ENCODE measurements at places on chromosomes 1 and 21. TPM values are rescaled to one million over a fixed set of nuclear protein-coding genes. Genes with fewer than 3 reads are reported as not detected.

Gene SPSB1
- polyA plus RNA-seq, result 12.9 TPM

DNA sequence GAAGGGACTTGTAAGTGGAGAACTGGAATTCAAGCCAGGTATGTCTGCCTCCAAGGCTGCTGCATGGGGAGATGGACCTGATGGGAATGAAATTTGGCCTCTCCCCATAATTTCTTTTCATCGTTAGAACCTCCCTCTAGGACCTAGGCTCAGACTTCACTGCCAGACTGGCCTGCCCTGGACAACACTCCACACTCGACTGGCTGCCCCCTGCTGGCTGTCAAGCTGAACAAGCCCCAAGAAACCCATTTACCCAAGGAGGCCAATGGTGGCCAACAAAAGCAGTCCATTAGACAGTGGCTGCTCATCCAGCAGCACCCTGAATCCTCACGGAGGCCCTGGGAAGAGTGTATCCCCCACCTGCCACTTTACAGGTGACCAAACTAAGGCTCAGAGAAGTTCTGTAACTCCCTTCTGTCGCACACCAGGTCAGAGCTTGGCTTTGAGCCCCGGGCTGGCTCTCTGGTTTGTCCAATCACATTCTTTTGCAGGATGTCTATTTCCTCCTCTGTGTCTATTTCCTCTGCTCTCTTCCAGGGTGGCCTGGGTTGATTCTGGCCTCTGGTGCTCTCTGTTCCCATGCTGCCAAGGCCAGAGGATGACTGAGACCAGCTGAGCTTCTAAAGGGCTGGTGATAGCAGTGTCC, 3.8 kb downstream of the RNF186 start:
- no peaks in the 10 kb centered on the region for H3K4me1 ChIP-seq
- no peak overlapping the region for H3K27ac ChIP-seq
- H3K27me3 ChIP-seq, result no peaks in the 10 kb centered on the region
- DNase-seq, result peak; percentile 62

GRCh38 chr1:67053535-67053784, 488 bp downstream of the SLC35D1 start:
- no peaks in the 10 kb centered on the region for H3K36me3 ChIP-seq
- H3K27ac ChIP-seq, result peak overlapping the region; percentile 69
- H3K27me3 ChIP-seq, result no peaks in the 10 kb centered on the region
- H3K4me3 ChIP-seq, result peak overlapping the region; percentile 74
- H3K4me1 ChIP-seq, result peaks cover 5% of the 10 kb centered on the region

Gene PROK1
- 4.8 TPM for polyA plus RNA-seq

- no peaks in the 10 kb centered on the region for H3K4me1 ChIP-seq
- H3K4me3 ChIP-seq, result no peak overlapping the region
- H3K36me3 ChIP-seq, result no peaks in the 10 kb centered on the region
- no peaks in the 10 kb centered on the region for H3K27me3 ChIP-seq
Observed at GRCh38 chr21:38343691-38344090, 86.9 kb downstream of the KCNJ15 start.

GRCh38 chr1:228490120-228491078, 3.2 kb downstream of the RNF187 start:
- H3K4me3 ChIP-seq, result no peak overlapping the region
- H3K4me1 ChIP-seq, result peaks cover 48% of the 10 kb centered on the region
- H3K27ac ChIP-seq, result no peak overlapping the region
- no peaks in the 10 kb centered on the region for H3K36me3 ChIP-seq
- peak; percentile 72 for DNase-seq

Gene CCT8
- 210 TPM for polyA plus RNA-seq

GRCh38 chr21:18041012-18041411, 203.6 kb upstream of the CHODL start:
- H3K36me3 ChIP-seq, result no peaks in the 10 kb centered on the region
- H3K27ac ChIP-seq, result no peak overlapping the region
- H3K4me1 ChIP-seq, result no peaks in the 10 kb centered on the region
- H3K27me3 ChIP-seq, result no peaks in the 10 kb centered on the region
- no peak overlapping the region for H3K4me3 ChIP-seq

DNA sequence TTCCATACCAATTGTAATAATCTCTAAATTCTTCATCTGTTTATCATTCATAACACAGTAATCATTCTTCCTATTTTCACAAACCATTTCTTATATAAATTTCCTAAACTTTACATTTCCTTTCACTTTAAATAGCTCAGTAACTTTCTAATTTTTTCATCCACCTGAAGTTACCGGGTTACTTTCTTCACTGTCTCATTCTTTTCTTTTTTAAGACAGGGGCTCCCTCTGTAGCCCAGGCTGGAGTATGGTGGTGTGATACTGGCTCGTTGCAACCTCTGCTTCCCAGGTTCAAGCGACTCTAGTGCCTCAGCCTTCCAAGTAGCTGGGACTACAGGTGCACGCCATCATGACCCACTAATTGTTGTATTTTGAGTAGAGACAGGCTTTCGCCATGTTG, 41.3 kb downstream of the RERE start:
- no peaks in the 10 kb centered on the region for H3K27me3 ChIP-seq
- peaks cover 15% of the 10 kb centered on the region for H3K4me1 ChIP-seq
- H3K27ac ChIP-seq, result no peak overlapping the region
- no peak overlapping the region for H3K4me3 ChIP-seq

DNA sequence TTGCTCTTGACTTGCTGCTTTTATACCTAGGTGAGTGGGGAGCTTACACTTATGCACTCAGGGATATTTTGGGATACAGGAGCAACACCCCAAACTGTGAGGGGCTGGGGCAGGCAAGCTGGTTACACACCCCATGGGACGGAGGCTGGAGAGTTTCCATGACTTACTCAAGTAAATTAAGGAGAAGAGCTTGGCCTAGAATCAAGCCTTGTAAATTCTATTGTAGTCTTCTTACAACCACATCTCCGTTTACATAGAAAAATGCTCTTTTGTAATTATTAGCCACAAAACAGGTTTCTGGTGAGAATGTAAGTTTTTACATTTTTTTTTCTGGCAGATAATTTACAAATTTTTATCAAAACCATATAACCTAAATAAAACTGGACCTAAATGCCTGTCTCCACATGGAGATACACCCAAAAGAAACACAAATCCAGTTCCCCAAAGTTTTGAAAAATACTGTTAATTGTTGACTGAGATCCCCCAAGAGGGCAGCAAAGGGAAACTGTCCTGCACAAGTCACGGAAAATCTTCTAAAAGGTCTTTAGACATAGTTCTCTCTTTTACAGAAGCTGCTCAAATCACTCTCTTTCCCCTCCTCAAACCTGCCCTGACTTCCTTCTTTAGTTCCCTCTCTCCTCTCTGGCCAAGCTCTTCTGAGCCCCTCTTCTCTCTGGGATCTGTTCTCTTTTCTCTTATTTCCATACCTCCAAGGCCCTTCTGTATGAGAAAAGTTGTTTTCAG, 134.0 kb downstream of the HIVEP3 start:
- no peaks in the 10 kb centered on the region for H3K36me3 ChIP-seq
- H3K27me3 ChIP-seq, result no peaks in the 10 kb centered on the region
- H3K27ac ChIP-seq, result no peak overlapping the region
- no peaks in the 10 kb centered on the region for H3K4me1 ChIP-seq

Gene FMO1
- polyA plus RNA-seq, result 5.6 TPM

Gene FMO2
- 24.3 TPM for polyA plus RNA-seq

GRCh38 chr1:194268839-194269238, 1082.4 kb upstream of the B3GALT2 start:
- H3K36me3 ChIP-seq, result no peaks in the 10 kb centered on the region
- H3K27ac ChIP-seq, result no peak overlapping the region
- H3K4me1 ChIP-seq, result no peaks in the 10 kb centered on the region
- no peak overlapping the region for H3K4me3 ChIP-seq

GRCh38 chr1:60670302-60670701, 412.1 kb upstream of the NFIA start:
- H3K4me3 ChIP-seq, result no peak overlapping the region
- H3K4me1 ChIP-seq, result no peaks in the 10 kb centered on the region
- DNase-seq, result no peak
- no peaks in the 10 kb centered on the region for H3K36me3 ChIP-seq
- no peaks in the 10 kb centered on the region for H3K27me3 ChIP-seq

DNA sequence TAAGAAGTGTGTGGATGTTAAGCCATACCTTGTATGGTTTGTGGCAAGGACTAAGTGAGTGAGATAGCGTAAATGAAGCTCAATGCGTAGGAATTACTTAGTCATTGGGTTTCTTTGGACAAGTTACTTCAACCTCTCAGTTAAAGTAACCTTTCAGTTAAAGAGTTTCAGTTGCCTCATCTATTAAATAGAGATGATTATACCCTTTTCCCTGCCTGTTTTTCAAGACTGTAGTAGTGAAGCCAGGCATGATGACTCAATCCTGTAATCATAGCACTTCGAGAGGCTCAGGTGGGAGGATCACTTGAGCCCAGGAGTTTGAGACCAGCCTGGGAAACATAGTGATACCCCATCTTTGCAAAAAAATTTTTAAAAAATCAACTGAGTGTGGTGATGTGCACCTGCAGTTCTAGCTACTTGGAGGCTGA, 6.3 kb downstream of the ZMPSTE24 start:
- no peak overlapping the region for H3K4me3 ChIP-seq
- no peak overlapping the region for H3K27ac ChIP-seq

- peaks cover 12% of the 10 kb centered on the region for H3K4me1 ChIP-seq
- H3K27me3 ChIP-seq, result no peaks in the 10 kb centered on the region
- no peak for DNase-seq
- no peaks in the 10 kb centered on the region for H3K36me3 ChIP-seq
- H3K4me3 ChIP-seq, result no peak overlapping the region
- H3K27ac ChIP-seq, result no peak overlapping the region
Observed at GRCh38 chr1:44885406-44885805, 42.4 kb upstream of the PTCH2 start.

GRCh38 chr21:44520326-44521300, 19.4 kb downstream of the KRTAP10-1 start:
- DNase-seq, result no peak
- no peak overlapping the region for H3K4me3 ChIP-seq
- no peaks in the 10 kb centered on the region for H3K4me1 ChIP-seq

DNA sequence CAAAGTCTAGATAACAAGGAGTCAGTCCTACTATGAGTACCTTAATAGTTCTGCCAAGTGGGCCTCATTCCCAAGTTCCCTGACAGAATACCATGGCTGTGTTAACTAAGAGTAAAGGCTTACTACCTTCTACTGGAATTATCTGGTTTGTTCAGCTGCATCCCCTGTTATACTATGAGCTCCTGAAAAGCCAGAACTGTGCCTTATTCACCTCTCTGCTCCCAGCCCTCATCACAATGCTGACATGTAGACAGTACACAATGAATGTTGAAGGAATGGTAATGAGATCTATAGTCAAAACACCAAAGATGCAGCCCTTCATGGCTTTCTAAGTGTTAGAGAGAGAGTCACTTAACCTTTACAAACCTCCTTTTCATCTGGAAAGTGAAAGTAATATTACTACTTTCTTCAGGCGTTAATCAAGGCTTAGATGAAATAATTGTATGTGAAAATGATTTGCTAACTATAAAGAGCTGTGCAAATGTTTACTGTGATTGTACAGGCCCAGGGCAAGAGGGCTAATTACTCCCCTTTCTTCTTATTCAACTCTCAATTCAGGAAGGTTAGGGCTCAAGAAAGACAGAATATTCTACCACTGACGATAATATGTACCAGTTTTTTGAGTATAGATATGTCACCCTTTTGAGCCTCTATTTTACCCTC, 70.3 kb upstream of the MROH9 start:
- H3K27me3 ChIP-seq, result no peaks in the 10 kb centered on the region
- no peak for DNase-seq
- no peaks in the 10 kb centered on the region for H3K36me3 ChIP-seq
- H3K4me3 ChIP-seq, result no peak overlapping the region
- no peak overlapping the region for H3K27ac ChIP-seq

All from adrenal gland (tissue), 19 donors.